ENCODE measurements at places on chromosomes 11 and 22. TPM values are rescaled to one million over a fixed set of nuclear protein-coding genes. Genes with fewer than 3 reads are reported as not detected.

RAG1 gene
- 0.37 TPM for total RNA-seq

ROM1 gene
- 2.9 TPM for total RNA-seq

LRRN4CL gene
- 12.2 TPM for total RNA-seq

A4GALT gene
- 1.8 TPM for total RNA-seq

SLC43A3 gene
- total RNA-seq: 98.7 TPM

ASCL2 gene
- not detected for total RNA-seq

PLAAT5 gene
- total RNA-seq: not detected

SIK3 gene
- 16.3 TPM for total RNA-seq

TYR gene
- total RNA-seq: not detected

ADAMTS8 gene
- under 0.01 TPM for total RNA-seq

PIH1D2 gene
- total RNA-seq: 2.2 TPM

EHF gene
- not detected for total RNA-seq

SNX32 gene
- total RNA-seq: 0.44 TPM

P2RY2 gene
- total RNA-seq: under 0.01 TPM

RAB6A gene
- 186 TPM for total RNA-seq

MS4A6E gene
- total RNA-seq: not detected

KCNC1 gene
- total RNA-seq: not detected

STARD10 gene
- 25.2 TPM for total RNA-seq

SCARF2 gene
- 36.9 TPM for total RNA-seq

FAT3 gene
- 6.2 TPM for total RNA-seq

PICALM gene
- total RNA-seq: 261 TPM

CHRNA10 gene
- 0.66 TPM for total RNA-seq

CARNS1 gene
- total RNA-seq: under 0.01 TPM

SMIM35 gene
- total RNA-seq: not detected

ANO5 gene
- total RNA-seq: 0.44 TPM

FIBP gene
- 185 TPM for total RNA-seq

IGLL1 gene
- not detected for total RNA-seq

IFITM5 gene
- total RNA-seq: not detected

ATG13 gene
- total RNA-seq: 60.1 TPM

SHANK3 gene
- total RNA-seq: 0.50 TPM

PDGFD gene
- total RNA-seq: 1.4 TPM

CPT1B gene
- 1.7 TPM for total RNA-seq

PARVA gene
- total RNA-seq: 19.3 TPM

E2F8 gene
- 2.0 TPM for total RNA-seq

TRMU gene
- 30.4 TPM for total RNA-seq

DEFB131B gene
- not detected for total RNA-seq

SUSD2 gene
- 8.6 TPM for total RNA-seq

BTBD18 gene
- not detected for total RNA-seq

APOL6 gene
- 26.0 TPM for total RNA-seq

APOBEC3H gene
- total RNA-seq: not detected

GAL3ST3 gene
- not detected for total RNA-seq

SC5D gene
- 62.6 TPM for total RNA-seq

MEI1 gene
- total RNA-seq: 2.1 TPM

OR6A2 gene
- 0.37 TPM for total RNA-seq

OR8B8 gene
- total RNA-seq: not detected

CD3G gene
- total RNA-seq: 0.12 TPM

SLC25A18 gene
- total RNA-seq: under 0.01 TPM

MYEOV gene
- 0.62 TPM for total RNA-seq

PLXNB2 gene
- 118 TPM for total RNA-seq

MN1 gene
- under 0.01 TPM for total RNA-seq

KRTAP5-11 gene
- total RNA-seq: not detected

IGSF22 gene
- total RNA-seq: not detected

IL10RA gene
- total RNA-seq: 0.50 TPM

TBX1 gene
- total RNA-seq: 0.12 TPM

OR51B4 gene
- total RNA-seq: 0.11 TPM

Data from uterine smooth muscle cell (primary cell).